ENCODE measurements at places on chromosomes 2 and 18. TPM values are rescaled to one million over a fixed set of nuclear protein-coding genes. Genes with fewer than 3 reads are reported as not detected.

Gene CYBRD1
- 39.7 TPM for total RNA-seq

Gene FSHR
- total RNA-seq: not detected

GRCh38 chr2:239127513-239127912 lies 273.3 kb downstream of the HDAC4 start:
- DNase-seq: no peak

DNA sequence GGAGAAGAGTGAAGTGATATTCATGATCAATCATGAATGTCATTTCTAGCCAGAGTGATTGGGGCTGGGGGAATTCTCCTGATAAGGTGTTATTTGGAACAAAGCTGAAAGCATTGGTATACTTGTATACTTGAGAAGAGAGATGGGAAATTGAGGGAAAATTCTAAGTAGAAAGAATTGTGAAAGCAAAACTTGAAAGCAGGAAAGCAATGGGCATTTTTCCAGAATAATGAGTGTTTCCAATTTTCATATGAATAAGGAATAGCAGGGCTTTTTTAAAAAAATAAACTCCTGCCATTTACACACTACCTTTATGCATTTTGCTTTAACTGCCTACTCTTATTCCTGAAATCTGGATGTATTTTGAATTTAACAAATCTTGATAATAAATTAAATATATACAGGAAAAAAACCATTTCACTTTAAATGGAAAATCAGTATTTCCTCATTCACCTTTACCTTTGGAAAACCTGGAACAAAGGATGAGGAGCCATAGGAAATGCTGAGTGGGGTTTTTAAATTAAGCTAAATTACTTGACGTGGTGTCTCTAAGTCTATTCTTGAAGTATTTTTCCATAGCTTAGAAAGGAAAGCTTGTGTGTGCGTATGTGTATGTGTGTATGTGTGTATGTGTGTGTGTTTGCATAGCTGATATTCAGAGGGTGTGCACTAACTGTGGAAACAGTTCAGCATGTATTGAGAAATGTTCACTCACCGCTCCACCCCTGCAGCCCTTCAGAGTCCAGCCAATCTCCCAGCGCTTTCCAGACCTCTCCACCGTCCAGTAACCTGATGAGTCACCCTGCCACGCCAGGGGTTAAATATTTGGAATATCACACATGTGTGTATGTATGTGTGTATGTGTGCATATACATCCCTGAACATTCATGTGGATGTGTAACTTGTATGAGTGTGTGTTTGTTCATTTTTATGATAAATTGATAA lies 427.3 kb downstream of the THSD7B start:
- no peak for DNase-seq

Gene RGPD4
- 0.19 TPM for total RNA-seq

- DNase-seq: no peak
Measured at GRCh38 chr2:38653715-38654527, 12.0 kb upstream of the GALM start.
